ENCODE measurements at places on chromosomes 1 and 21. TPM values are rescaled to one million over a fixed set of nuclear protein-coding genes. Genes with fewer than 3 reads are reported as not detected.

Gene PEX19
- 56.1 TPM for total RNA-seq

Gene SYCP1
- not detected for total RNA-seq

Gene GPX7
- total RNA-seq = 30.4 TPM

Gene PGLYRP4
- total RNA-seq = not detected

Gene ADGRL2
- 226 TPM for total RNA-seq

Gene ADCY10
- total RNA-seq = 0.19 TPM

Gene PCAT6
- total RNA-seq = not detected

Gene PEX10
- 28.0 TPM for total RNA-seq

Gene PRDX1
- total RNA-seq = 433 TPM

Gene FAM72A
- 7.3 TPM for total RNA-seq

Gene AUNIP
- 5.6 TPM for total RNA-seq

Gene PODN
- total RNA-seq = 5.6 TPM

Gene DIO1
- total RNA-seq = not detected

Gene ACAP3
- total RNA-seq = 33.0 TPM

Gene KRTAP12-2
- total RNA-seq = not detected
